ENCODE measurements at places on chromosomes 5 and 9. TPM values are rescaled to one million over a fixed set of nuclear protein-coding genes. Genes with fewer than 3 reads are reported as not detected.

DNA sequence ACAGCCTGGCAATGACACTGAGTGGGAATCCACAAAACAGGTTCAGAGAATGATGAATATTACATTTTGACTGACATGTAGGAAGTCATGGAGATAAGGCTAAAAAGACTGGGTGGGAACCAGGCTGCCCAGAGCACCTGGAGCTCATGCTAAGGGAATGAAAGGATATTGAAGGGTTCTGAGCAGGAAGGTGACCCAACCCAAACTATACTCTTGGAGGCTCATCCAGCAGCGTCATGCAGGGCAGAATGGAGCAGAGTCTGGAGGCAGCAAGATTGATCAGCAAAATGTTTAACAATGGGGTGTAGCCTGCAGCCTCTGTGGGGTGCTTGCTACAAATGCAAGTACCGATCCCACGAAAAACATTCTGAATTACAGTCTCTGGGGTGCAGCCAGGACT is 120.2 kb downstream of the PSD2 start:
- DNase-seq = no peak

GRCh38 chr5:118029807-118030206 is 958.5 kb downstream of the DTWD2 start:
- no peak for DNase-seq

GRCh38 chr9:121865060-121865459 is 213.6 kb downstream of the DAB2IP start:
- no peak for DNase-seq

DNA sequence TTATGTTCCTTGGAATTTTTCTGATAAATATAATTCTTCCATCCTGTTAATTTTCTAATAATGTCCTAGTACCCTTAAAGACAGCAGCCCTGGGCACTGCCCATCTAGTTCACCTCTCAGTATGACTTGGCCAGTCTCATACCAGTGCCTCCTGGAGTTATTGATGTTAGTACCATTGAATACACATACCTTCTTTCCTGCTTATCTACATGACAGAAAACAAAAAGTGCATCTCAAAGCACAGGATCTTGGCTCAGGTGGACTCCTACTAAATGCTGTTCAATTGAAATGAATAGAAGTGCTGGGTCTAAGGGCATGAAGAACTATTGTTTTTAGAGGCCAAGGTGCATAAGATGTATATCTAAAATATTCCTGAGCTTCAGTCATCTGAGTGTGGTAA is 669.7 kb downstream of the NR2F1-AS1 start:
- DNase-seq = no peak

FAM221B gene
- 0.05 TPM for total RNA-seq

- peak; percentile 36 for DNase-seq
Observed at GRCh38 chr5:75214928-75215327, 21.8 kb downstream of the ANKRD31 start.

GRCh38 chr9:26375448-26375847 is 517.2 kb downstream of the CAAP1 start:
- DNase-seq = no peak

HDHD3 gene
- total RNA-seq = 132 TPM

DNA sequence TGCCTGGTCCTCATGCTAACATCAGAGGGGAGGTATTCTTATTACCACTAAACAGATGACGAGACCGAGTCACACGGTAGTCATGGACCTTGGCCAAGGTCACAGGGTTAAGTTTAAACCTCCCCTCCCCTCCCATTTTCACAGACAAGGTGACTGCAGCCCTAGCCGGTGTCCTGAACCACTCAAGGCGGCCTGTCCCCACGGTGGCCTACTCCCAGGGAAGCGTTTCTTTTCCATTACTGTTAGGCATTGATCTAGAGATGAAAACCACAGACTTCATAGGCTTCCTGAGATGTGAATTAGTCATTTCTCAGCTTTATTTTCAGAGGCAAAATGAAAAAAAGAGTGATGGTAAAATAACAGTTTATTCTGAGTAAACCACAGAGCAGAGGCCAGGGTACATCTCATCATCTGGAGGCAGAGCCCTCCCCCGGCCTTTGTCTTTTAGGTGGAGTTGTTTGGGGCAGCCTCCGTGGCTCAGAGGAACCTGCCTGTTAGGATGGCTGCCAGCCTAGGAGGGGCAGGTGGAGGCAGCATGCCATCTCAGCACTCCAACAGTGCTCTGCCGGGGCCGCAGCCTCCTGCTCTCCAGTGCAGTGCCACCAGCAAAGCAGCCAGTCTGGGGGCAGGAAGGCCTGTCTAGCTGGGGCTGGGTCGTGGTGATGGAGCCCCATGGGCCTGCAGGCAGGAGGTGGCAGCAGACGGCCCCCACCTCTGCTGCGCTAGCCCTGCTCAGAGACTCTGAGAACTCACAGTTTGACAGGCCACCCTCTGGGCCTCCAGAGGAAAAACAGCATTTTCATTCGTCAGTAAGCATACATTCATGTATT is 71.2 kb downstream of the RAPGEF1 start:
- DNase-seq = no peak

- DNase-seq = no peak
Observed at GRCh38 chr5:42791151-42791550, 20.5 kb downstream of the SELENOP start.

SH2D3C gene
- 3.5 TPM for total RNA-seq

GRCh38 chr9:125755340-125755739 is 8.2 kb downstream of the PBX3 start:
- DNase-seq = no peak

DNA sequence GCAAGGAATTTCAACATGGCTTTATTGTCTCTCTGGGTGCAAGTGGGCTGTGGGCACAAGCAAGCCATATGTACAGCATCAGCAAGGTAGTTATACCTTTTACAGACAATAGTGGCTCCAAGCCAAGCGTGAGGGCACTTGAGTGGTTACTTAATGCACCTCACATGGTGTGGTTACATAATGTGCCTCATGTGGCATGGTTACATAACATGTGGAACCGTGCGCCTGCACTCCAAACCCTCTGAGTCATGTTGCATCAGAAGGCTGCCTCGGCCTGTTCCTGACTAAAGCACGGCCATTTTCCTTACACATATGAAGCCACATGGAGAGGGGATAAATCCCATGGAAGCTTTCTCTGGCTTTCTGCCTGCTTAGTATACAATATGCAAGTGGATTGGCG is 150.9 kb downstream of the OSTF1 start:
- DNase-seq = no peak

GRCh38 chr5:125510651-125511050 is 764.2 kb upstream of the ZNF608 start:
- DNase-seq = no peak

DNA sequence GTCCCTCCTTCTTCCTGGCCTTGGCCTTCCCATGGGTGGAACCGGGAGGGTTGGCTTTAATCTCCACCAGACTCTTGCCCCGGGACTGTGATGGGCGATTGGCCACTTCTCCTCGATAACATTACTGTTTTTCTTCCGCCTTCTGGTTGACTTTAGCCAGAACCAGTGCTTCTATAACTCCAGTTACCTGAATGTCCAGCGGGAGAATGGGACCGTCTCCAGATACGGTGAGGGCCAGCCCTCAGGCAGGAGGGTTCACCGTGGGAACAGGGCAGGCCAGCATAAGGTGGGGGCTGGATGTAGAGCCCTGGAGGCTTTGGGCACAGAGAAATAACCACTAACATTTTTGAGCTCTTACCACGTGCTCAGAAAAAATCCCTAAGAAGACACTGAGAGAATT is 967 bp downstream of the ORM2 start:
- no peak for DNase-seq

DNA sequence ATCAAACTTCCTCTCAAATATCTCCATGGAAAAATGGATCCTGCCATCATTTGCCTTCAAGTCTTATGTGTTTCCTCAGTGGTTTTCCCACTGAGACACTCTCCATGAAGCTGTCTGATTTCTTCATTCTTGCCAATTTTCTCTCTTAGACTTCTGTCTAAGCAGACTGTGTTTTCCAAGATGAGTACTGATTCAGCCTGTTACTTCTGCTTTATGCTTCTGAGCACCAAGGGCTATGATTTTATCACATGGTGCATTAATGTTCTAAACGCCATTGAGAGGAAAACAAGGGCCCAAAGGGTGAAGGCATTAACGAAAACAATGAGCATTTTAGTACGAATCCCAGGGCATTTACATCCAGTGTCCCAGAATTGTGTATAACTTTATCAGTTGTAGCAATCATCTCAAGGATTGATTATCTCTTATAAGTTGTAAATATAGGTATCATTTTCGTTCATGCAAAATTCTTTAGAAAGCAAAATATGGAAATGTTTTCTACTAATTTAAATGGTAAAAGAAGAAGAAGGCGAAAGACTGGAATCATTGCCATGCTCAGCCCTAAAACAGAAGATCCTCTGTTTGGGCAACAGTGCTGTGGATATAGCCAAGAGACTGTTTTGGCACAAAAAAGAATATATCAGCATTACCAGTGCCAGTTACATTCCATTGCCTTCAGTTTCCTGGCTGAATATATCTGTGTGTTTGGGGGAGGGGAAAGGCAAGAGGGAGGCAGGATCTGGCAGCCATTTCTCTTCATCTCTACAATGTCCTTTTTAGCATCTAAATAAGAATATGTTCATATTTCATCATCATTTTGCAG is 537.6 kb downstream of the ANXA1 start:
- DNase-seq = no peak

- DNase-seq = no peak
Observed at GRCh38 chr5:172705576-172706084, 64.6 kb downstream of the NEURL1B start.

- DNase-seq = no peak
Observed at GRCh38 chr9:77827104-77827784, 179.1 kb upstream of the GNA14 start.

PPIC gene
- total RNA-seq = 33.7 TPM

GRCh38 chr9:137303151-137303892 is 1.3 kb upstream of the NRARP start:
- DNase-seq = peak; percentile 75

GRCh38 chr5:39164016-39164415 is 55.3 kb downstream of the FYB1 start:
- DNase-seq = no peak

GRCh38 chr5:668283-668995 is 24.7 kb downstream of the TPPP start:
- DNase-seq = no peak

GRCh38 chr5:87132696-87133095 is 135.0 kb upstream of the RASA1 start:
- DNase-seq = no peak

CDC20B gene
- not detected for total RNA-seq

DNA sequence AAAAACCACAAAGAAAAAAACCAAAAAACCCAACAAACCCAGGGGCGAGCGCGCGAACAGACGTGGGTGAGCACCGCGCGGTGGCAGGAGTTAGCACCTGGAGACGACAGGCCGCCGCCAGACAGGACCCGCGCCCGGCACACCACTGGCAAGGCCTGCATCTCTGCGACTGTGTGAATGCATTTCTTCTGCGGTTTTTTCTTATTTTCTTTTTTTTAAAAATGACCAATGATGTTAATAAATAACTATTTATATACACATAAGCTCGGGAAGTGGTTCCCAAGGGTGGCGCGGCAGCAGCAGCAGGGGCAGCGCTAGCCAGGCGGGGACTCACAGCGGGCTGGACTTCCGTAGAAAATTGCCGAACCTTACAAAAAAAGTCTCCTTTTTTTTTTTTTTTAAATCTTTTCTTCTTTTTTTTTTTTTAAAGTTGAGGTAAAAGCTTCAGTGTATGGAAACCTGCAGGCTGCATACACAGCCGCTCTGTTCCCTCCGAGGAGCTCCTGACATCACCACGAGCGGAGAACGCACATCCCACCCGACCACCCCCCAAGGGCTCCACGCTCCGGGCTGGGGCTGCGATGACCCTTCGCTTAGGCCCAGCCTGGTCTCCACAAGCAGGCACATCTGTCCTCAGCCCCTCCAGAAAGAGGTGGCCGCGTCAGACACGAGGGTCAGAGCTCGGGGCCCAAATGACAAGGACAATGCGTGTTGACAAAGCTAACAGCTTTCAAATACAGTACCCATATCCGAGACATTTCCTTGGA is 7.4 kb downstream of the BRD3OS start:
- no peak for DNase-seq

HSPA9 gene
- total RNA-seq = 289 TPM

SCGB3A1 gene
- total RNA-seq = 1.1 TPM

GRCh38 chr9:135759676-135760300 is 57.8 kb downstream of the KCNT1 start:
- no peak for DNase-seq

GRCh38 chr5:151146061-151146460 is 11.5 kb downstream of the ANXA6 start:
- DNase-seq = no peak

NRARP gene
- 178 TPM for total RNA-seq

Data from colonic mucosa (tissue), 4 donors.